Breast epithelium (tissue), 4 donors: ENCODE measurements at places on chromosomes 5 and 9. TPM values are rescaled to one million over a fixed set of nuclear protein-coding genes. Genes with fewer than 3 reads are reported as not detected.

The LHX6 gene
- 9.8 TPM for total RNA-seq

The SMIM33 gene
- not detected for total RNA-seq

The IFNA21 gene
- not detected for total RNA-seq

The NEUROG1 gene
- not detected for total RNA-seq

The ACTBL2 gene
- total RNA-seq: not detected

The SIT1 gene
- total RNA-seq: 3.2 TPM

The PTGES gene
- total RNA-seq: 25.3 TPM

DNA sequence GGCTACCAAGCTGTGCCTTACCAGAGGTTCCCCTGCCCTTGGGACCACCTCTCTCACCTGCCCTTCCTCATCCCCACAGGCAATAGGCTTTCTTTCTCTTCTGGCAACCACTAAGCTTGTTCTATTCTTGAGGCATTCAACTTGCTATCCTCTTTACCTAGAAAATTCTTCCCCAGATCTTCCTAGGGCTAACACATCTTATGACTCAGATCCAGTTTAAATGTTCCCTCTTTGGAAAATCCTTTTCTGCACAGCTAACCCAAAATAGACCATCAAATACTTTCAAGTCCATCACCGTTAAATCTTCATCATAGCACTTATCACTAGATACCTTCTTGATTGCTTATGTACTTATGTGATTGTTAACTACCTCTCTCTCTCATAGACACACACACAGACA lies 93.7 kb downstream of the ENC1 start:
- H3K27ac ChIP-seq: no peak overlapping the region
- DNase-seq: no peak
- H3K36me3 ChIP-seq: no peaks in the 10 kb centered on the region
- no peaks in the 10 kb centered on the region for H3K27me3 ChIP-seq
- H3K4me1 ChIP-seq: no peaks in the 10 kb centered on the region

DNA sequence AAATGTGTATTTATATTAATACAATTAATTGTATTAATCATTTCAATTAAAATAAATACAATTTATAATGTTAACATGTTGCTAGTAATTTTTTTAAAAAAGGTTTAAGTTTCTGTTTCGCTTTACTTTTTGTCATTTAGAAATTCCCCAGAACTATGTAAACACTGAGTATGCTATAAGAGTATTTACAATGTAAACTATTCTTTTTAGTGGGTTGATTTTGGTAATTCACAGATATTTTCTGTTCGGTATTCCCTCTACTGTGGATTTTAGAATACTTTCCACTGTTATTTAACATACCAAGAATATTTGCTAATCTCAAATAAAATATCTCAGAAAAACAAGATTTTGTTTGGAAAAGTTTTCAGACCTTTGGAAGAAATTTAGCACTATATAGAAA lies 1564.4 kb downstream of the EFNA5 start:
- H3K27me3 ChIP-seq: no peaks in the 10 kb centered on the region
- H3K4me3 ChIP-seq: no peak overlapping the region
- peaks cover 3% of the 10 kb centered on the region for H3K36me3 ChIP-seq
- no peaks in the 10 kb centered on the region for H3K4me1 ChIP-seq

- H3K4me1 ChIP-seq: no peaks in the 10 kb centered on the region
- no peaks in the 10 kb centered on the region for H3K27me3 ChIP-seq
- DNase-seq: no peak
- H3K4me3 ChIP-seq: peak overlapping the region; percentile 49
Measured at GRCh38 chr9:95048225-95049087, 269.1 kb downstream of the FANCC start.

DNA sequence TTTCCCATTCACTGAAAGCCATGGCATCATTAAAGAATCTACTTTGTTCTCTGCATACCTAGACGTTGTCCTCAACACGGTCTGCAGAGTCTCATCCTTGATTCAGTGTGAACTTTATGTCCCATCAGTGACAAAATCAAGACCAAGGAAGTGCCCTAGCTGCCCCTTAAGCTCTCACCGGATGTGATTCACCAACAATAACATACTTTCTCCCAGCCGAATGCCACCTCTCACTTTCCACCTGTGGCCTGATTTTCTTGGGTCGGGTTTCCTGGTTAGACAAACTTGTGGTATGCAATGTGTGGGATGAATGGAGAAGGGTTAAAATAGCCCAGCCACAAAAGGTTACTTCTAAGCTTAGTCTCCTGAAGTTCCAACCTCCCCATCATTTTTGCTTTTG lies 145.3 kb upstream of the PAPPA start:
- no peaks in the 10 kb centered on the region for H3K4me1 ChIP-seq
- no peaks in the 10 kb centered on the region for H3K27me3 ChIP-seq
- H3K4me3 ChIP-seq: no peak overlapping the region
- no peak overlapping the region for H3K27ac ChIP-seq
- H3K36me3 ChIP-seq: no peaks in the 10 kb centered on the region

- peak overlapping the region; percentile 50 for H3K27ac ChIP-seq
- H3K27me3 ChIP-seq: no peaks in the 10 kb centered on the region
- no peaks in the 10 kb centered on the region for H3K36me3 ChIP-seq
- H3K4me3 ChIP-seq: no peak overlapping the region
- H3K4me1 ChIP-seq: peaks cover 5% of the 10 kb centered on the region
- peak; percentile 44 for DNase-seq
Measured at GRCh38 chr9:91037511-91038482, 236.2 kb downstream of the SYK start.
